Cerebellum (tissue), 4 donors: ENCODE measurements at places on chromosomes 6 and 20. TPM values are rescaled to one million over a fixed set of nuclear protein-coding genes. Genes with fewer than 3 reads are reported as not detected.
A peak's percentile ranks its signal among the peaks of the same experiment; 100 is the strongest.

DNA sequence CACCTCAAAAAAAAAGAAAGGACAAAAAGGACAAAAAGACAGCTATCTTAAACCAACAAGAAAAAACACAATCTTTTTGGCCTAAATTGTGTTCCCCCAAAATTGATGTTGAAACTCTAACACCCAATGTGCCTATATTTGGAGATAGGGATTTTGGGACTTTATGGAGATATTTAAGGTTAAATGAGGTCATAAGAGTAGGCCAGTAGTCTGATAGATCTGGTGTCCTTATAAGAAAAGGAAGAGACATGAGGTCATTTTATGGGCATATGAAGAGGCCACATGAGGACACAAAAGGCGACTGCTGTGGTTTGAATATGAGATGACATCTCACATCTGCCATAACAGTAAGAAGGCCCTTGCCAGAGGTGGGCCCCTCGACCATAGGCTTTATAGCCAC lies 49.5 kb downstream of the TRIM38 start:
- DNase-seq, result no peak

GRCh38 chr6:18042536-18043145 lies 55.2 kb upstream of the KIF13A start:
- no peak for DNase-seq

DNA sequence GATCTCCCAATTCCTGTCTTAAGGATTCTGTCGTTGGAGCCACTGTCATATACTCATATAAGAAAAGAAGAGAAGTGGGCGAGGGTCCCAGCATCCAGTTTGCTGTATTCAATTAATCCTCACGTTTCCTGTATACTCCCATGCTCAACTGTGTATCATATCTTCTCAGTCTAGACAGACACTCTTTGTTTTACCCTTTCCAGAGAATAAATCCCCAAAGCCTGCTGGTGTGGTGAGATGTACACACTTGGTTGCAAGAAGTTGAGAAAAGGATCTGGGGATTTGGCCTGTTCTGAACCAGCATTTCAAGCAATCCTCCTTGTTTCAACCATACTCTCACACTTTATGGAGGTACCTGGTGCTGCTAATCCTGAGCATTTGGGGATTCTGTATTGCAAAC lies 3.1 kb downstream of the TPMT start:
- DNase-seq, result no peak

DNA sequence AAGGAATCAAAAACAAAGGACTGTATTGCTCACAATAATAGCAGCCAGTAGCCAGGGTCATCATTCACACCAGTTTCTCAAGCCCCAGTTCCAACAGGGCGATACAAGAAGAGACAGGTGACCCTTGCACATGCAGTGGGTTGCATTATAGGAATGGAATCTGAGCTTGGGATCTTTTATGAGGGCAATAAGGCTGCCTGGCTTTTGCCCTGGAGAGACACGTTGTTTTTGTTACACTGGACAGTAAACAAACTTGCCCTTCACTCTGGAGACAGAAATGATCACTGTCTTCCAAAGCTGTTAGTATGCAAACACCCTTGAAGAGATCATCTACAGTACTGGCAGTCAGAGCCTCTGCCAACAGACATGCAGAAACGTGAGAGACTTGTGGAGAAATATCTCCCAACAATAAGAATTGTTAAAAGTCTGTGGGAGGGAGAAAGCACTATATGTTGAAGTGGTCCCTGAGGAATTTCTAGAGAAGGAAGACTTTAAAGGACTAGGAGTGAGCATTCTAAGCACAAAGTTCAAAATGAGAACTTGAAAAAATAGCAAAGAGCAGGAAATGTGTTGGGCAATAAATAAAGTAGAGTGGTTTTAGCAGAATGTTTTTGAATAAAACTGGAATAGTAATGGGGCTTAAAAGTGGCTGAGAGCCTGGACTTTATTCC lies 6.2 kb upstream of the COL12A1 start:
- DNase-seq, result no peak

The KCNQ2 gene
- 116 TPM for total RNA-seq

The PSORS1C1 gene
- total RNA-seq, result not detected

- DNase-seq, result no peak
Measured at GRCh38 chr6:7727086-7727945, 1.4 kb downstream of the BMP6 start.

DNA sequence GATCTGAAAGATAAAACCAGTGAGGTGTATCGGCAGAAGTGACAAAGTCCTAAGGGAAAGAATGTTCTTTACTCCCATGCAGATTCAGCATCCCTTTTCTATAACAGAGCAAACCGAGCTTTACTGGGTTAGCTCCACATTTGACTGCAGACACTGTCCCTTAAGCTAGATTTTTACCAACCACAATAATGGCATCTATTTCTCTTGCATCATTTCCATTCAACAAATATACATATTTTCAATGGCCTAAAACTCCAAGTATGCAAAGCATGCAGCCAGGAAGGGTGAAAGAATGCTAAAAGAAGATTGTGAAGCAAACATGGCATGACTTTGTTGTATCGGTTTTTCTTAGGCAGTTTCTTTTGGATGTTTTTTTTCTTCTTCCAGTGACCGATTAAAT lies 255.4 kb downstream of the OGFRL1 start:
- no peak for DNase-seq

The ACTL10 gene
- total RNA-seq, result 0.64 TPM

GRCh38 chr20:34522969-34523871 lies 7.0 kb downstream of the DYNLRB1 start:
- no peak for DNase-seq

The COL19A1 gene
- 0.45 TPM for total RNA-seq

GRCh38 chr6:158892266-158892665 lies 73.1 kb upstream of the EZR start:
- DNase-seq, result no peak

DNA sequence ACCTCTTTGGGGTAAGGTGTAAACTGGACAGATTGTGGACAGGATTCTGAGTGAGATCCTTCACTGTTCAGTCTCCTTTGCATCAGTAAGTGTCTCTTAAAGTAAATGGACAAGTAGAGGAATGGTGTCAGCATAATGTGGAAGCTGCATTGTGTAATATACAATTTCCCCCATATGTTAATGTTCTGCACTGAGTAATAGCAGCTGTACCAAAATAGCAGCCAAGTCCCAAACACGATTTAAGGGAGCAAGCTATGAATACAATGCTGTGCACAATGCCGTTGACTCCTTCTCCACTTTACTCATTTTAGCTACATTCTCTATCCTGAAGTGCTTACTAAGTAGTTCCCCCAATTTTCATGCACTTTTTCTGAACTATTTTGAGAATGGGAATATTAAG lies 21.1 kb upstream of the TRIM26 start:
- no peak for DNase-seq

DNA sequence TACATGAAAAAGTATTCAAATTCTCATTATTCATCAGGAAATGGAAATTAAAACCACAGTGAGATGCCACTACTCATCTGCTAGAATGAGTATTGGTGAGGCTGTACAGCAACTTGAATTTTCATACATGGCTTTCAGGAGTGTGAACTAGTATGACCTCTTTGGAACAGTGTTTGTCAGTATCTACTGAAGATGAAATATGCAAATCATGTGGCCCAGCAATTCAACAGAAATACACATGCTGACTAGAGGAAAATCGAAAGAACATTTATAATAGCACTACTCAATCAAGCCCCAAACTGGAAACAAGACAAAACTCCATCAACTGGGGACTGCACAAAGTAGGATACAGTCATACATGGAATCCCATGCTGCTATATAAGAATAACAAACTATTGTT lies 102.2 kb downstream of the DCDC2 start:
- no peak for DNase-seq

The FAXC gene
- 36.3 TPM for total RNA-seq

DNA sequence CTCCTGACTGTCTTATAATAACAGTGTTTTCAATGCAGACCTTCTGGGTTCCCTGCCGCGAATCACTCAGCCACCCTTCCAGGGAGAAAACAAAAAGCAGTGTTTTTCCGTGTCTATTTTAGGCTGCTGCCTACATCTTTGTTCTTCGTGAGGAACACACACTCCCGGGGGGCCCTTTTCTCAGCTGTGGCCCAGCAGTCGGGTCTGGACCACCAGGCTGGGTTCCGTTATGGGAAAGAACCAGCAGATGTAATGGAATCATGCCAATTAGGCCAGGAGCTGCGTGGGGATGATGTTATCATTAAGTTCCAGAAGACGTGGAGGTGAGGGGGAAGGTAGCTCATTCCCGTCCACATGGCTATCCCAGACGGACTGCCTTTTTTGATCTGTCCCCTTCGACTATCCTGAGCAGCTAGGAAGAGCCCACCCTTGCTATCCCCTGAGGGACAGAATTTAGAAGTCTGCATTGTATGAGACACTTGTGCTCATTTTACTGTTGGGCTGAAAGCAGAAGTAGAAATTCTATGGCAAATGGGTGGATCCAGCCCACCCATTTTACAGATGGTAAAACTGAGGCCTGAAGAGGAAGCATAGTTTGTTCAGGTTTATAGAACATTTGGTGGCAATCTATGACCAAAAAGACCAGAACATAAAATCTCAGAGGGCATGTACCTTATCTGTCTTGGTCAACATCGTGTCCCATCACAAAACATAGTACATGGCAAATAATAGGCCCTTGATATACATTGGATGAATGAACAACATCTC lies 54.5 kb downstream of the KCNB1 start:
- DNase-seq, result no peak

- peak; percentile 36 for DNase-seq
Measured at GRCh38 chr6:36615018-36615761, 21.0 kb downstream of the SRSF3 start.

The MLIP gene
- total RNA-seq, result 6.3 TPM
